BE2C (cell line): ENCODE measurements at places on chromosomes 16 and 17.

GRCh38 chr17:20032636-20033035 lies 23.5 kb downstream of the SPECC1 start:
- DNase-seq: no peak

DNA sequence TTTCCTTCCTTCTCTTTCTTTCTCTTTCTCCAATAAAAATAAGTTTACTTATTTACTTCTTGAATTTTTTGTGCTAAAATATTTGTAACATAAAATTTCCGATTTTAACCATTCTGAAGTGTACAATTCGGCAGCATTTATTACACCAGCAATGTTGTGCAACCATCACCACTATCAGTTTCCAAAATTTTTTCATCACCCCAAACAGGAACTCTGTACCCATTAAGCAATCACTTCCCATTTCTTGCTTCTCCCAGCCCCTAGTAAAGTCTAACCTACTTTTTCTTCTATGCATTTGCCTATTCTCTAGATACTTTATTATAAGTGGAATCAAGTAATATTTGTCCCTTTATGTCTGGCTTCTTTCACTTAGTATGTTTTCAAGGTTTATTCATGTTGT lies 2.5 kb upstream of the HP start:
- no peak for DNase-seq

DNA sequence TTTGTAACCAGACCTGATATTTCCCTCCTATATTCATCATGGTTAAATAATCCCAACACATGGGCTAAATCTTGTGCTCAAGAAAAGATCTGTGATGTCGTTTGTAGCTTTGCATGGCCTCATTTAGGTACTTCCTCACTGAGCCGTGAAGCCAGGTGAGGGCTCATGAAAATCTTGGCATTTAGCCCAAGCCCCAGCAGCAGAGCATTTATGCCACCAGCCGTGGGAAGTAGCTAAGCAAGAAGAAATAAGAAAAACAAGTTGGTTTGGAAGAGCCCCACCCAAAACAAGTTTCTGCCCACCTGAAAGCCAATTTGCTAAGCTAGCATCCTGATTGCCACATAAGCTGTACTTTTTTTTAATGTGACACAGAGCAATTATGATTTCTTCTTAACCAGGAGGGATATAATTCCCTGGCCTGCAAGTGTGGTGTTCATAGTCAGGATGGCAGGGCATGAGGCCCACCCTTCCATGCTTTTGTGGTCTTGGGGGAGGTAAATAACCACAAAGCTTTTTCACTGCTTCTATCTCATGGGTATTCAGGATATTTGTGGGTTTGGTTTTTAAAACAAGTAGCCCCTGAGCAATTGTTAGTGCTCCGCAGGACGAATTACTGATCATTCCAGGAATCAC lies 10.5 kb downstream of the TMIGD1 start:
- no peak for DNase-seq

GRCh38 chr16:61382435-61382834 lies 653.8 kb downstream of the CDH8 start:
- DNase-seq: no peak

- DNase-seq: no peak
Measured at GRCh38 chr16:58513874-58514273, 1.4 kb upstream of the SETD6 start.

- no peak for DNase-seq
Measured at GRCh38 chr16:27355610-27356009, 41.8 kb downstream of the IL4R start.

- DNase-seq: no peak
Measured at GRCh38 chr16:64174327-64174726, 947.5 kb downstream of the CDH11 start.

DNA sequence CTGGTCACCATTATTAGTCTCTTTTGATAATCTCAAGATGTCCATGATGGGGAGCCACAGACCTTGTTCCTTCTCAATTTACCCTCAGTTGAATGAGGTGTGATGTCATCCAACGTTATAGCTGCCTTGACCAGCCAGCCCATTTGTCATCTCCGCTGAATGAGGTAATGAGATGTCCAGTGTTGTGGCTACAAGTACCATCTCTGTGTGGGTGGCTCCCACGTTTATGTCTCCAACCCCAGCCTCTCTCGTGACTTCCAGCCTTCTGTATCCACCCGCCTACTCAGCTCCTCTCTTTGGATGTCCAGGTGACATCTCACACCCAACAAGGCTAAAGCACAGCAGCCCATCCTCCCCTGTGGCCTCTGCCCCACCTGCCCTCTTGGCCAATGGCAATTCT lies 18.2 kb downstream of the DNAH17 start:
- no peak for DNase-seq

- DNase-seq: no peak
Measured at GRCh38 chr17:7016418-7016817, 4.0 kb downstream of the RNASEK start.

DNA sequence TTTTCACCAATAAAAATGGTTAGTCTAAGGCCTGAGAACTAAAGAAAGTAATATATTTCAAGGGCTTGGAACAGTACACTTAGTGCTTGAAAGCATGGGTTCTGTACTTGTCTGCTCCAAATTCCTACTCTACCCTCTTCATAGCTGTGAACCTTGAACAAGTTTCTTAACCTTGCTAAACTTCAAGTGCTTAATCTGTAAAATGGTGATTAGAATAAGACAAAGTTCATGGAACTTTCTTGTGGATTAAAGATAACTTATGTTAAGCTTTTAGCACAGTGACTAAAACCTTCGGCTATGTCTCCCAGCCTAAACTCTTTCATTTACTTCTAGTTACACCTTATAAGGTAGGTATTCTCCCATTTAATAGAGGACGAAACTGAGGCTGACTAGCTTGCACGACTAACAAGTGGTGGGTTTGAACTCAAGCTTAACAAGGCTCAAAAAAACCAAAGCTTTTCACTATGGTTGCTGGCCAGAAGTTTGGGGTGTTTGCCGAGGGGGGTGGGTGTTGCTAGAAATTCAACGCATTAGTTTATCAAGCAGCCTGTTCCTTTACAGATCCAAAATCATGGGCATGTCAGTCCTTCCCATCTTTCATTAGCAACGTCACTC lies 28.8 kb downstream of the CDRT4 start:
- DNase-seq: no peak

- DNase-seq: no peak
Measured at GRCh38 chr17:1374431-1375177, 25.4 kb downstream of the YWHAE start.

GRCh38 chr17:53629188-53629587 lies 193.5 kb upstream of the KIF2B start:
- no peak for DNase-seq

DNA sequence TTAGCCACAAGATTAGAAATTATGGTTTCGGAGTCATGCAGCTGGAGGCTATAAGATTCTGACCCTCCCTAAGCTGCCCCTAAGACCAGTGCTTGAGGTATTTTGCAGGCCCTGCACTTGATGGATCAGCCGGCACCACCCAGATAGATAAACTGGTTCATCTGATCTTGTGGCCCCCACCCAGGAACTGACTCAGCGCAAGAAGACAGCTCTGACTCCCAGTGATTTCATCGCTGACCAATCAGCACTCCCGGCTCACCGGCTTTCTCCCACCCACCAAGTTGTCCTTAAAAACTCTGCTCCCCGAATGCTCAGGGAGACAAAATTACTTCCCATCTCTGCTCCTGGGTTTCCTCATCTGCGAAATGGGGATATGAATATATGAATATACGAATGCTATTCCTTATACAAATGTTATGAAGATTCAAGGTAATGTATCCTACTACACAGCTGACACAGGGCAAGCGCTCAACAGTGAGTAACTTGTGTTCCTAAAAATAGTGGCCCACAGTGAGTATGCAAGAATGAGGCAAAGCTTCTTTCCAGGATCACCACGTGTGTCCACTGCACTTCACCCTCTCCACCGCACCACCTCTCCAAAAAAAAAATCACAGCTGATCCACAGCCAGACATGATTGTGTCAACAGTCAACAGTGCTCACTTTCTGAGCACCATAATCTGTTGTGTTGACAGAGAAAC lies 33.3 kb upstream of the C16orf82 start:
- DNase-seq: no peak

GRCh38 chr17:46139432-46140210 lies 53.6 kb downstream of the KANSL1 start:
- no peak for DNase-seq

- DNase-seq: no peak
Measured at GRCh38 chr17:75549246-75550138, 24.0 kb downstream of the LLGL2 start.

DNA sequence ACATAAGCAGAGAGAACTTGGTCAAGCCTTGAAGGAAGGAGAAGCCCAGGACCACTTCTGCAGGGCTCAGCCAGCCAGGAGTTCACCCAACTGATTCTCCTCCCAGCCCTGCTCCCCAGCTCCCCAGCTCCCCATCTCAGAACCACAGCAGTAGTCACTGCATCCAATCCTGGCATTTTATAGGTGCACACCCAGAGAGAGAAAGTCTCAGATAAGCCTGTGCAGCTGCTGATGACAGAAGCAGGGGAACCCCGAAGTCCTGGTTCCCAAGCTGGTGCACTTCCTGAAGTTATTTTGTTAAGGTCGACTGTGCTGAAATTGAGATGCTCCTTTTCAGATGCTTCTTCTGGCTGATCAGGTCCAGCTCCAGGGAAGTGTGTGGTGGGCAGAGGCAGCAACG lies 6.6 kb downstream of the RNF112 start:
- DNase-seq: no peak

GRCh38 chr16:22633280-22633679 lies 122.6 kb downstream of the NPIPB5 start:
- DNase-seq: no peak

GRCh38 chr16:1101133-1101532 lies 5.1 kb upstream of the C1QTNF8 start:
- peak; percentile 52 for DNase-seq

DNA sequence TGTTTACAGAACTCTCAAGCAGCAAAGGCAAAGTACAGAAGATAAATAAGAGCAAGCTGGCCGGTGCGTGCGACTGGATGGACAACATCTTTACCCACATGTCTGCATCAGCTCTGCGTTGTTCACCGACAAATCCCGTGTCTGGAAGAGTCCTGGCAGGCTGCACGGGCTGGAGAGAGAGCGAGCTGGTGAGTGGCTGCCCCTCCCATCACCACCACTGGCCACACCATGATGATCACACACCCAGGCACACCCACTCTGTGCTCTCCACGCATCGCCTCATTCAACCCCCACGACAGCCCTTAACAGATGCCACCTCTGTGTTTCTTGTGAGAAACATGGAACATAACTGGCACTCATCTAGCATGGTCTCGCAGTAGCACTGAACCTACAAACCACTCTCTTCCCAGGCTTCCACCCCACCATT lies 59.2 kb downstream of the ANKRD11 start:
- no peak for DNase-seq

DNA sequence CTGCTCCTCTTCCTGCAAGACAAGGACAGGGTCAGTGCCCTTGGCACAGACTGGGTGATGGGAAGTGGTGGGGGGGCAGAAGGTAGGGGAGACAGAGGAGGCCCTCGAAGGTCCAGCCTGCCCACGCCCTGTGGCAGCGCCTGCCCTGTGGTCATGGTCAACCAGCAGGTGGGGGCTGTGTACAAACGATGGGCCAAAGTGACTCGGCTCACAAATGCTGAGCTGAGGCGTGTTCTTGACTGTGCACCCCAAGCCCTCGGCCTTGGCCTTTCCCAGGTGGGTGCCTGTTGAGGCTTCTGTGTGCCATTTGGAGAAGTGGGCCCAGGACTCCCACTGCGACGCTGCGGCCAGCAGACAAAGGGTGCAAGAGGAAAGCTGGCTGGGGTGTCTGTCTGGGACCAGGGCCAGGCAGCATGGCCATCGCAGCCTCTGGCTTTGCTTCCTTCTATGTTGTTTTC lies 22.6 kb downstream of the MXRA7 start:
- no peak for DNase-seq

GRCh38 chr17:40298726-40299125 lies 10.3 kb upstream of the RARA start:
- no peak for DNase-seq

GRCh38 chr16:77922228-77922754 lies 100.1 kb upstream of the CLEC3A start:
- DNase-seq: no peak

- no peak for DNase-seq
Measured at GRCh38 chr16:14378689-14379467, 251.2 kb downstream of the PARN start.

GRCh38 chr17:5120036-5120435 lies 4.2 kb downstream of the USP6 start:
- no peak for DNase-seq

- DNase-seq: peak; percentile 87
Measured at GRCh38 chr17:19744922-19745757, 3.0 kb downstream of the ALDH3A1 start.

GRCh38 chr17:49630113-49630900 lies 47.6 kb downstream of the SPOP start:
- DNase-seq: no peak

GRCh38 chr17:59427425-59427921 lies 96.0 kb downstream of the YPEL2 start:
- DNase-seq: no peak

GRCh38 chr17:54124456-54124855 lies 301.7 kb downstream of the KIF2B start:
- DNase-seq: no peak

- DNase-seq: no peak
Measured at GRCh38 chr16:75621170-75621477, 2.0 kb downstream of the ADAT1 start.

GRCh38 chr17:78862073-78863023 lies 21.7 kb upstream of the USP36 start:
- DNase-seq: no peak

GRCh38 chr17:82247856-82248671 lies 19.2 kb downstream of the SLC16A3 start:
- DNase-seq: peak; percentile 24

GRCh38 chr16:12439399-12440227 lies 364.1 kb downstream of the CPPED1 start:
- no peak for DNase-seq

- DNase-seq: no peak
Measured at GRCh38 chr17:2264067-2264860, 39.3 kb downstream of the SMG6 start.

GRCh38 chr17:20934288-20934687 lies 108.5 kb downstream of the USP22 start:
- DNase-seq: no peak

DNA sequence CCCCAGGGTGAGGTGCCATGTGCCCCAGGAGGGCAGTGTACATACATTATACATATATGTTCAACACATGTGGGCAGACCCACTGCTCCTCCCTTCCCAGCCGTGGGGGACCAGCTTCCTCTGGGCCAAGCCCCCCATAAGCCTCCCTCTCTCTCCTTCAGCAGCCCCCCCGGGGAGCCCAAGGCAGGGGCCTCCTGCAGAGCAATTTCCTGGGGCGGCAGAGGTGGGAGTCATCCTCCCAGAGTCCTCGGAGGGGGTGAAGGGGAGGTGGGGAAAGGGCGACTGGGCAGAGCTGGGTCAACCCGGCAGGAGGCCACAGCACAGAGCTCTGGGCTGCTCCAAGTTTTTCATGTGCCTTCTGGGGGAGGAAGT lies 235.1 kb downstream of the ZNF423 start:
- no peak for DNase-seq

GRCh38 chr16:22007509-22008214 lies at the start of gene MOSMO:
Gene MOSMO (plus strand): TSS chr16:22008111. CDS start chr16:22008302, 191 bp downstream.
- peak; percentile 74 for DNase-seq

DNA sequence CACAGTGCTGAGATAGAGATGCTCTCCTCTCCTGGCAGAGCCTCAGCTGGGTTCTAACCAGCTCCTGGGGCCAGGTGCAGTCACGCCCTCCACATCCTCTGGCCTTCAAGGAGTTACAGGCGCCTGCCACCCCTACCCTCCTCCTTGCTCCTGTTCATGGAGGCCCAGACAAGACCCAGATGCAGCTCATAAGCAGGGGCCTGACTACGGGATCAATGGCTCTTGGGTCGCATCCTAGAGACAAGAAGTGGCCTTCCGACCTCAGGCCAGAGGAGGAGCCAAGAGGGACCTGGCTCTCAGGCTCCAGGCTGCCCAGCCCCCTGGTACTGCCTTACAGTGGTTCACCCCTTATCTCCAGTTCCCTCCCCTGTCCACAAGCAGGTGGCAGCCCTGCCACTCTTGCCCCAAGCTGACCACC lies 23.0 kb downstream of the ARHGAP27 start:
- no peak for DNase-seq
